Endodermal cell (in vitro differentiated cells): ENCODE measurements at places on chromosomes 4 and X.

DNA sequence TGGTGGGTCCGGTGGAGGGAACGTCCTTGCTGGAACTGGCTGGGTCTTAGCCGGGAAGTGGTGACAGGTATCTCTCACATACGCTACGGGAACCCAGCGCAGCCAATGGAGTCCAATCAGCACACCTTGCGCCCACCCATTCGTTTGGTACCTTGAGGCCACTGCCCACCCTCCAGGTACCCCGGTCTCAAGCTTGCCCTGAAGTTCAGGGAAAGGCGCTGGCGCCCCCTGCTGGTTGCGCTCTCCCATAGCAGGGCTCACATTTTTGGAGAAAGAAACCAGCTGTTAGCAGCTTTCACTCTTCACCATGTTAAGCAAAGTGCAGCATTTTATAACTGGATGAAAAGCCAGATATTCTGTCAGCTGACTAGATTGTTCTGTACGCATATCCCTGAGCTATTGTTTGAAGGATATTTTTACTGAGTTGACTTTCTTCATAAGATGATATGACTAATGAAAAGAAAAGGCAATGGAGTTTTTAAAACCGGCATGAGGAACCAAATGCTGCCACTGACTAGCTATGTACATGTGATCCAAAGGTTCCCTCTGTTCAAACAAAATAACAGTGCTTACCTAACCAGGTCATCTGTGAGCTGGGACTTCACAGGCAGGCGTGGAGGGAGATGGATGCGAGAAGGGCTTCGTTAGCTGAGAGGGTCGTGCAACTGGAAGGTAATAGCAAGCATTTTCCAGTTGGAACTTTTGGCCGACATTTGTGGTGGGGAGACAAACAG is 43.7 kb downstream of the OTOP1 start:
- DNase-seq, result peak; percentile 89

- DNase-seq, result peak; percentile 88
These were observed 294.2 kb downstream of the GRIA2 start for GRCh38 chr4:157514711-157515110.

- no peak for DNase-seq
These were observed 72.5 kb downstream of the QRFPR start for GRCh38 chr4:121308328-121308663.

DNA sequence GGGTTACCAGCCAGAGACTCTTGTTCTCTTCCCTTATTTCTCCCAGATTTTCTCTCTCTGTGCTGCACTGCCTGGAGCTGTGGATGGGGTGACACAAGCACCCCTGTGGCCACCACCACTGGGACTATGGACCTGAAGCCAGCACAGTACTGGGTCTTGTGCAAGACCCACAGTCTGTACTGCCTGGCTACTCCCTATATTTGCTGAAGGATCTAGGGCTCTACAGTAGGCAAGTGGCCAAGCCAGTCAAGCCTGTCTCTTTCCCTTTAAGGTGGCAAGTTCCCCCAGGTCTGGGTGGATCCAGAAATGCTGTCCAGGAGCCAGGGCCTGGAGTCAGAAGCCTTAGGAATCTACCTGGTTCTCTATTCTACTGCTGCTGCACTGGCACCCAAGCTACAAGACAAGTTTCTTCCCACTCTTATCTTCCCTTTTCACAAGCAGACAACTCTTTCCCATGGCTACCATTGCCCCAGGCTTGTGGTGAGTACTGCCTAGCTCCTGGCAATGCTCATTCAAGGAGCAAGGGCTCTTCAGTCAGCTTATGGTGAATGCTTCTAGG is 28.4 kb upstream of the CT47A1 start:
- no peak for DNase-seq

DNA sequence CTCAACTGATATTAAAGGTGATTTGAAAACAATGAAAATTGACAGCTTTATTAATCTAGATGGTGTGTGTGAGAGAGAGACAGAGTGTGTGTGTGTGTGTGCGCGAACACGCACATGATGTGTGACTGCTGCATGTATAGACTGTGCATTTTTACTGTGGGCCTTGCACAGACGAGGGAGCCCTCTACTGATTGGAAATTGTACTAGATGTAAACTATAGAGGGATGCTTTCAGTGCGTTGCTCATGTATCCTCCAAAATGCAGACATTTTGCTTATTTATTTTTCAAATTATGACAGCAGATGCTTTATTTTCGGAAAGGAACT is 168.4 kb upstream of the GK2 start:
- no peak for DNase-seq

- DNase-seq, result no peak
These were observed 19.2 kb downstream of the CC2D2A start for GRCh38 chr4:15488658-15489470.

DNA sequence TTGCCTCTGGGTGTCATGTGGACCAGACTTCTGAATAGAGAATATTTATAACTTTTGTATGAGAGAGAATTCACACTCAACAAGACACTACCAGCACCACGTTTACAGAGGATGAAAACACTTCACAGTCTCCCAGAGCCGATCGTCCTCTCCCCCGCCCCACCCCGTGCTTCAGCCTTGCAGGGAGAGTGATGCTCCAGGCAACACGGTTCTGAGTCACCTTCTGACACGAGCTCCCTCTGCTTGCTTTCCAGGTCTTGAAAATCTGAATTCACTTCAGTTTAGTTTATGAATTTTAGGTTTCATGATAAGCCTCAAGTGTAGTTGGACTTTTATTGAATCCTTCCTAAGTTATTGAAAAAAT is 59.8 kb downstream of the CPLX1 start:
- no peak for DNase-seq

- DNase-seq, result no peak
These were observed 474.2 kb downstream of the GBA3 start for GRCh38 chr4:23166919-23167318.

DNA sequence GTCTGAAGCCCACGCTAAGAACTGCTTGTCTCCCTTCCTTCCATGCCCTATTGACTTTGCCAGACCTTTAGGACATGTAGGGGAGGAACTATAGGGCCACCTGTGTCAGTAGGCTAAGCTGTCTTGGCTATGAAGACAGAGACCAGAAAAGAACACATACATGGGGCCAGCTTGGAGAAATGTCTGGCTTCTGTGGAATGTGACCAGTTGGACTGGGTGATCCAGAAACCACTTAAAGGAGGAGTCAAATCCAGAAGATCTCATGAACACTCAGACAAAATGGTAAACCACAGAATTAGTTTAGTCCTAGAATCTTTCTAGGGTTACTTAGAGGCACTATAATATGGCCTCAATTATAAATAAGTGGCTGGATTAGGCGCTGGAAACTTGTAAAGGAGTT is 42.0 kb downstream of the PHKA2 start:
- no peak for DNase-seq

DNA sequence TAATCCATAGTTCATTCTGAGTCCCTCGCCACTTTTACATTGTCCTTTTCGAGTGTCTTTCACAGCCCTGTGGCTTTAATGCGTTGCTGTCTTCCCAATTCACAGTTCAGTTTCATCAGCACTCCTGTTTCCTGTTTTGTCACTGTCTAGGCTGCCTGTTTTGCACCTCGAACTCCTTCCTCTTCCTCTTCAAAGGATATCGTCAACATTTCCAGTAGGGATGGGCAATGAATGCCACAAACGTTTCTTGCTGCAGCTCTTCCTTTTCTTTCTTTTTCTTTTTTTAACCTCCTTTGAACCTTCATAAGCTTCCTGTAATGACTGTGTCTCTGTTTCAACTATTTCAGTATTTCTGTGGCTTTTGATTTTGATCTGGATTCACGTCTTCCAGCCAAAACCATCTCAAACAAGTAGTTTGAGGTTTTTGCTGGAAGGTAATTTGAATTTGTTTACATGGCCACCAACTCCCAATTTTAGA is 105.4 kb downstream of the ANXA3 start:
- no peak for DNase-seq

GRCh38 chrX:17161991-17162390 is 213.0 kb upstream of the NHS start:
- no peak for DNase-seq

- peak; percentile 60 for DNase-seq
These were observed 23.1 kb upstream of the GABRG1 start for GRCh38 chr4:46146993-46147392.

- DNase-seq, result no peak
These were observed 122.0 kb downstream of the NSUN7 start for GRCh38 chr4:40871695-40872250.

DNA sequence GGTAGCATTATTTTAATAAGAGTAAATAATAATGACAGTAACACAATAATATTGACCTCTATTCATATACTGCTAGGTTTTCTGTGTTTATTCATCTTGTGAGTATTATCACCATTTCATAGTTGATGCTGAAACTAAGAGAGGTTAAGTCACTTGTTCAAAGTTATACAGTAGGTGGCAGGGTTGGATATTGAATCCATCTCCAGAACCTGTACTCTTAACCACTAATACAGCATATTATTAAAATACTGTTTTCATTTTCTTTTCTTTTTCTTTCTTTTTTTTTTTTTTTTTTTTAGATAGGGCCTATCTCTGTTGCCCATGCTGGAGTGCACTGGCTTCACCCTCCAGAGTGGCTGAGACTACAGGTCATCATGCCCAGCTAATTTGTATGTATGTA is 7.1 kb upstream of the ELF2 start:
- DNase-seq, result no peak

DNA sequence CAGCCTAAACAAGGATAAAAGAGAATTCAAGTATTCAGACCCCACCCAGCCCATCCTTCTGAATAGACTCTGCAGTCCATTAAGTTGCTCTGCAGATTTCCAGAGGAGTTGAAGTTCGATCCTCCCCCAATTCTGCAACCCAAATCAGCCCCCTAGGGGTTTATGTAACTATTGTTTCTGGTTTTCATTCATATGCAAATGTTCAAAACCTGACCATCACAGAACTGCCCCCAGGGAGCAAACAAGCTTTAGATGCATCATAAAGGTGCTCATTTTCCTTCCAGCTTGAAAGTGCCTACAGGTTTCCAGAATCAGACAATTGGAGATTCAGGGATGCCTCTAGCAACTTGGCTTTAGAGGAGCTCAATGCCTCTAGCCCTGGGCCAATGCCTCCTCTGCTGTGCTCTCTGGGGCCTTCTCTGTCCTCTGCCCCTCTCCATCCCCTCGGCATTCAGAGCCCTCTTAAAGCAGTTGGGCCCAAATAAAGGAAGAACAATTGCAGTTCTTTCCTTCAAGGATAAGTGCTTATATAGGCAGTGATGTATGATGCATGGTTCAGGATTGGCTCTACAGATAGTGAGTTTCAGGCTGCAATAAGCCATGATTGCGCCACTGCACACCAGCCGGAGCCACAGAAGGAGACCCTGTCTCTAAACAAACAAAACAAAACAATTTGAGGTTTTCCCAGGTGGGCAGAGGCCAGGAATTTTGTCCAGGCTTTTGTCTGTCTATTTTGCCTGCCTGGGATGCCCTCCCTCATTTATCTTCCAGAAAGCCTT is 23.5 kb upstream of the SPINK2 start:
- peak; percentile 70 for DNase-seq

DNA sequence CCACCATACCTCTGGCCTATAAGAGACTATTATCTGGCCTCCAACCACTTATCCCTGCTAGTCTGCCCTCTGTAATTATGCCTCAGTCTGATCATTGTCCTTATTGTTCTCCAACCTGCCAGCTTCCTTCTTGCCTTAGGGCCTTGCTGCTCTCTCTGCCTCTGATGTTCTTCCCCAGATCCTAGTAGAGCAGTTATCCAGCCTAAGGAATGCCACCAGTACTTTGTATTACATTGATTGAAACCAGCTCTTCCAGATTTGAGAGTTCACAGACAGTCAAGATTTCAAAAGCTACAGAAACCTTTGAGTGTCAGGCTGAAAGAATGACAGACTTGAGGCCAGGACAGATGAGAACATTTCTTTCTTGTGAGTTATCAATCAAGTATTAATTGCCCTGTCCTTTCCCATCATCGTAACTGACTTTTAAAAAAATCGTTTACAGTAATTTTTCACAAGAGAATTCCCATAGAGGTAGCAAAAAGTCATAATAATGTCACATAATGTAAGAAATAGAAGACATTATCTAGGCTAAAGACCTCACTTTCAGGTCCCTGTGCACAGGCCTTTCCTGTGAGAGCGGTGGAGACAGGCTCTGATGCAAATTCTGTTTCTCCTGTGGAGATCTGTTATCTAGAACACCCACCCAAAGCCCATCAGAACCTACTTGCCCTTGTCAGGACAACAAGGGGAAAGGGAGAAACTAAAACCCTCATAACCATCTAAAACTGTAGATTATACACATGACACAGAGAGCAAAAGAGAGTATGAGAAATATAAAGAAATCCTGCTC is 64.1 kb upstream of the GUCY1A1 start:
- no peak for DNase-seq

- DNase-seq, result no peak
These were observed 22.4 kb downstream of the HPRT1 start for GRCh38 chrX:134482371-134482770.

GRCh38 chr4:150495550-150495949 is 86.4 kb upstream of the MAB21L2 start:
- DNase-seq, result no peak

- no peak for DNase-seq
These were observed 37.4 kb downstream of the MAML3 start for GRCh38 chr4:140116442-140117104.

DNA sequence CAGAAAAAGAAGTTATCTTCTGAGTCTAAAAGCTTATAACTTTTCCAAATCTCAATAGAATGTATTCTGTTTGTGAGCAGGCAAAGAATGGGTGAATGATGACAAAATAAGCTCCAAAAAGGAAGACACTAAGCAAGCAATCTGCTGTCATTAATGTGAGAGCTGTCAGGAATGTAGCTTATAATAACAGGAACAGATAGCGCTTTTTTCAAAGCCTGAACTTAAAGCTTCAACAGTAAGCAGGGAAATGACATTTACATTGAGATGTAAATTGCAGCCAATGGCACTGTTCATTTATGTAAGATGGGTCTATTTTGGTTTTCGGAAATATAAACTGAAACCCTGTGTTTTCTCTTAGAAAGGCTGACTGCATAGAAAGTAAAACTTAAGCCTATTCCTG is 1005.9 kb downstream of the PDHA2 start:
- DNase-seq, result no peak

GRCh38 chr4:165965503-165965902 is 92.5 kb downstream of the TLL1 start:
- DNase-seq, result no peak

- DNase-seq, result no peak
These were observed 10.5 kb upstream of the EIF4E start for GRCh38 chr4:98939438-98939837.

- peak; percentile 87 for DNase-seq
These were observed 19.5 kb downstream of the UTP14A start for GRCh38 chrX:129925305-129926092.

DNA sequence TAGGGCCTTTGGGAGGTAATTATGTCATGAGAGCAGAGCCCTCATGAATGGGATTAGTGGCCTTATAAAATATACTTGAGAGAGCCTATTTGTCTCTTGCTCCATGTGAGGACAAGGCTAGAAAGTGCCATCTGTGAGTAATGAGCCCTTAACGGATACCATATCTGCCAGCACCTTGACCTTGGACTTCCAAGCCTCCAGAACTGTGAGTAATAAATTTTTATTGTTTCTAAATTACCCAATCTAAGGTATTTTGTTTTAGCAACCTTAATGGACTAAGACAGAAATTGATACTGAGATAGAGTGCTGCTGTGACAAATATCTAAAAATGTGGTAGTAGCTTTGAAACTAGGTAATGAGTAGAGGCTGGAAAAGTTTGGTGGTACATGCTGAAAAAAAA is 285.0 kb upstream of the DIPK2B start:
- no peak for DNase-seq

GRCh38 chr4:52143815-52144214 is 92.7 kb downstream of the SPATA18 start:
- no peak for DNase-seq

- no peak for DNase-seq
These were observed 46.2 kb downstream of the PDS5A start for GRCh38 chr4:39931441-39931901.
